Nephron progenitor cell (in vitro differentiated cells): ENCODE measurements at places on chromosomes 7 and 10.

DNA sequence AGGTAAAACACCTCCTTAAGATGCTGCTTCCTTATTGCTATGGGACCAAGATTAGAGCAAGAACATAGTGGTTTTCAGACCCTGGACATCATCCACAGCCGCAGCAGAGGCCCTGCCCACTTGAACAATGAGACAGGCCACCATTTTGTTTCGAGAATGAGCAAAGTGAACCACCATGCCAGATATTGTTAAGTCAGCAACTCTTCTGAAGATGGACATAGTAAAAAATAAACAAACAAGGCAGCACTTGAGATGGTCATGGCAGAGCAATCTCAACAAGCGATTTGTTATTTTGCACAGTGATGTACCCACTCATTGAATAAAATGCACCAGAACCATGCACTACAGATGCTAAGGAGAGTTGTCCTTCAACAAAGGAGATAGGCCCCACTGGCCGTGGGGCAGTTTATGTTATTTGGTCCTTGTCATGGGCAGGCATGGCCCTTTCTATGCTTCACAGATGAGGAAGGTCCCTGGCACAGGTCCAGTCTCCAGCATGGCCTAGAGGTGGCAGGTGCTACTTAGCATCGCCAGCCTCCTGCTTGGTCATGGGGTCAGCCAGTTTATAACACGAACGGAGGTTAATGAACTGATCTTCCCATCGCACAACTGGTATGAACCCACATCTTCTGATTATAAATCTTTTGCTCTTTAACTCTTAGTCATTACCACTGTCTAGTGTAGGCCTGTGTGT, 44.1 kb downstream of the IKZF1 start:
- DNase-seq = no peak

DNA sequence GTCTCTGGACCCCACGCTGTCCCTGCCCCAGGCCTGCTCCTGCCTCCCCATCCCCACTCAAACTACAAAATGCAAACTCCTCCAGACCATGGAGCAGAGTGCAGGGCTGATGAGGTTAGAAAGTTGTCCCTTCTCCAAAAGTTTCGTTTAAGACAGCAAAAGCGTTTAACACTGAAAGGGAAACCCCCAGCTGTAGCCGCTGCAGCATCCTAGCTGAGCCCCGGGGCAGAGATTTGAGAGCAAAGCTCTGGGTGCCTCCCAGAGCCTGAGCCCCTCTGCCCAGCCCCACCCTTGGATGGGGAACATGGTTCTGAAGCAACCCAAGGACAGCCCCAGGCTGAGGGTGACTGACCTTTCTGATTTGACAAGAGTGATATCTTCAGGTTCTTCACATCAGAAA, 52.8 kb upstream of the ENO4 start:
- no peak for DNase-seq

DNA sequence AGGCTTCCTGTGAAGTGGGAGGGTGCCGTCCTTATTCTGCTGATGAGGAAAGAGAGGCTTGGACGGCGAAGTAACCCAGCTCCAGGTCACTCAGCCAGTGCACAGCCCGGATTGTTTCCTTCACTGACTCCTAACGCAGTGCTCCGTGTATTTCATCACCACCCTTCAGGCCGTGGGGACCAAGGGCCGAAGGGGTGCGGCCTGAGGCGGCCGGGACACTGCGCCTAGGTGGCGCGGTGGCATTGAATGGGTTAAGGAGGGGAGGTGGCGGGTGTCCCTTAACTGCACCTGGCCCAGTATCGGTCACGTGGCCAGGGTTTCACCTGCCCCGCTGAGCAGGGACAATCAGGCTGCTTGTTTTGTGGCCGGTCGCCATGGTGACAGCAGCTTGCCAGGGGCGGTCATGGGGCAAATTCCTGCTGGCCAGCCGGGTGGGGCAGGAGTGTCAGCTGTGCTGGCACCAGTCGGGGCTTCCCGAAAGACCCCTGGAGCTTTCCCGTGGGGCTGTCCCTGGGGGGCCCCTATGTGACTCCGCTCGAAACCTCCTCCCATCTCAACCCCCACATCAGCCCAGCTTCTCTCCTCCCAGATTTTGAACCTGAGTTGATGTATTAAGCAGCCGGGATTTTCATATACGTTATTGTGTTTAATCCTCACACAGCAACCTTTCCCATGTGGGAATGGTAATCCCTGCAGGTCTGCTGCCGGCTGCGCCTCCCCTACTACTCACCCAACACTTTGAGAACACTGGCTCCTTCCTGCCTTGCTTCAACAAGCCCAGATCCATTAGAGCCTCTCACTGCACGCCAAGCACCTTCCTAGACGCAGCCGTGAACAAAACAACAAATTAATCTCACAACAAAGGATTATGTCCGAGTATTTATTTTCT, 4.4 kb upstream of the ABHD11 start:
- DNase-seq = peak; percentile 89

DNA sequence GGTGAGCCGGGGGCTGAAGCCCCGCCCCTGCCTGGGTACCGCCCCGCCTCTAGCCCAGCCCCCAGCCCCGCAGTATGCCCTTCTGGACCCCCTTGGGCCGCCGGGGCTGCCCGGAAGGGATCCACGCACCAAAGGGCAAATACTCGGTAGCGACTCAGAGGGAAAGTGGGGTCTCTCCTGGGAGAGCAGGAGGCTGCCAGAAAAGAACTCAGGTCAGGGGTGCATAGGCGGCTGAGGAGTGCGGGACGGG, 796 bp downstream of the FBXL15 start:
- no peak for DNase-seq

GRCh38 chr7:22858640-22859561, 36.3 kb upstream of the TOMM7 start:
- DNase-seq = no peak

DNA sequence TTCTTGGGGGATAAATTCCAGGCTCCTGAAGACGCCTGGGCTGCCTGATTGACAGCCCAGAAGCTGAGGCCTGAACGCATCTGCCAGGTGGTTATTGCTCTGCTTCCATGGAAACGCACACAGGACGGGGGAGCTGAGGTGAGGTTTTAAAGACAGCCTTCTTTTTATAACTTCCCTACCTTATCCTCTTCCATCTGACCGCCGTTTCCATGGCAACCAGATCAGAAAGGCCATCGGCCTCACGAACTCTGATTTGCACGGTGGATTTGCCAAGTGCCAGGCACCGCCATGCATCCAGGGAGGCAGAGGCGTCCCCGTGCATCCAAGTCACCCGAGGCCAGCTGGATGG, 260.9 kb downstream of the ADARB2 start:
- peak; percentile 25 for DNase-seq

DNA sequence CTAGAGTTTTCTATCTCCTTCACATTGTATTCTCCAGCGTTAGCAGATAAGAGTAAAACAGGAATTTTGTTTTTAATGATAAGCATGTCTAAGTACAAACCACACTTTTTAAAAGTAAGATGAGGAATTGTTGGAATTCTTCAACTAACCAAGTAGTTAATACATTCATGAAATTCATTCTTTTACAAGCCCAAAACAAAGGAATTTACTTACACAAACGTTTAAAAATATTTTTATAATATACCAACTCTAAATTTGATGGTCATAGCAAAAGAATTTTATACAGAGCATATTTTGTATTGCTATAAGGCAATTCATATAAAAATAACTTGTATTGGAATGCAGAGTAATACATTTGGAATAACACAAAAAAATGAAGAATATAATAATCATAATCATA, 51.3 kb downstream of the TWIST1 start:
- DNase-seq = no peak

GRCh38 chr10:128716181-128716580, 590.0 kb upstream of the MKI67 start:
- DNase-seq = no peak

- DNase-seq = no peak
Observed at GRCh38 chr10:131210181-131210580, 101.3 kb downstream of the TCERG1L start.

GRCh38 chr10:53239873-53240272, 467.3 kb upstream of the MBL2 start:
- no peak for DNase-seq

DNA sequence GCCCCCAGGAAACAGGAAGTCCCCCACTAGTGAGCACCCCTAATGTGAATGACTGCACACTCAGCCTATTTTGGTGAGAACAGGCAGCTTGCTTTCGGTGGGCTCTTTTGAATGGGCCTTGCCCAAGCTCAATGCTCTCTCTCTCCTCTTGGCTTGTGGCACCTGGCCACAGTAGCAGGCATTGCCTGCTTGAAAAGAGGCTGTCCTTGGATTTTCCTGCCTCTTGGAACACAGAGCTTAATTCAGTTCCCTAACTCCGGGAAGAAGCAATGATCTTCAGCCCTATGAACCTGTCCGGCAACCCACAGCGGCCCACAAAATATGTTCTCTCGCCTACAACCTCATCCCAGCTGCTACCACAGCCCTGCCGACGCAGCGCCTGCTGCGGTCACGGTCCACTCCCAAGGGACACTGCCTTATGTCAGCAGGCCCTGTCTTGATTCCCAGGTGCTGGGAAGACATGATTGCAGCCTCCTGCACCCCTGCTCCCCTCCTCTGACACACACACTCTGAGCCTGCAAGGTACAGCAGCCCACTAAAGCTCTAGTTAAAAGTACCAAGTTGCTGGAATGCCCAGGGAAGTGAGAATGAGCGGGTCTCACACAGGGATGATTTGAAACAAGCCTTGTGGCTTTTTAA, 715.5 kb upstream of the GALNT17 start:
- no peak for DNase-seq

GRCh38 chr7:41399171-41399570, 303.7 kb downstream of the INHBA start:
- no peak for DNase-seq

DNA sequence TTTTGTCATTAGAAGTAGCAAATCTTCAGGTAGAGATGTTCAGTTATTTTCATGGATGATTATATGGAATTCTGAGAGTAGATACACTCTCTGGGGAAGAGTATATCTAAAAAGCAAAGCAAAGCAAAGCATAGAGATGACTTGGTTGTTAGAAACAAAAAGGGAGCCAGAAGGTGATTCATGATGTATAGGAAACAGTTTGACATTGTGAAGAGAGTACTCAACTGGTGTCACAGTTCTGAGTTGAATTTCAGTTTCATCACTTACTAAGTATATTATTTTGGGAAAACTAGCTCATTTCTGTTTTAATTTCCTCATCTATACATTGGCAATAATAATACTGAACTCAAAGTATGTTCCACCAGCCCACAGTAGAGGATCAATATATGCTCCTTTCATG, 86.8 kb downstream of the SEMA3C start:
- DNase-seq = no peak

DNA sequence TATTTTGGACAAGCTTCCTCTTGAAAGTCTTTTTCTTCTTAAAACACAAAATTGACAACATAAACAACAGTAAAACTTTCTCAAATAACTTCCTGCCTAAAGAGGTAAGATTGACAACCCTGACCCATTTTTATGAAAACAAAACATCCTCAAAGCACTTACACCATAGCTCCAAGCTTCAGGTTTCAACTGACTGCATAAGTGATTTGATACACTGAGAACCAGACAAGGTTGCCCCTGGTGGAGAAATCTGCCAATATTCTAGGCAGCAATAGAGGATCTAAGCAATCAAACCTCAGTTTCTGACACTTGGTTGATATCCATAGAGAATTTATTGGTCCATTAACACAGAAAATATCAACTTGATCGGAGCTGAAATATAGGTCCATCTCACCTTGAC, 147.8 kb downstream of the ELAPOR2 start:
- no peak for DNase-seq

DNA sequence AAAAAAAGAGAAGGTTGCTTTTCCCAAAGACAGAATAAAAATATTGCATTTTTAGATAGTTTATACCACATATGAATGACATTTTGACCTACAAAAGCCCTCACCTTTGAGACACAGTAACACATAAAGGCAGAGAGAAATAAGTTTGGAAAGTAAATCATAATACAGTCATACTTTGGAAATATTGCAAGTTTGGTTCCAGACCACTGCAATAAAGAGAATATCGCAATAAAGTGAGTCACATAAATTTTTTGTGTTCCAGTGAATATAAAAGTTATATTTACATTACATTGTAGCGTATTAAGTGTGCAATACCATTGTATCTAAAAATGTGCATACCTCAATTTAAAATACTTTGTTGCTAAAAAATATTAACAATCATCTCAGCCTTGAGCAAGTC, 40.3 kb downstream of the CCDC71L start:
- DNase-seq = no peak
